ENCODE measurements at places on chromosomes 2 and 18.

DNA sequence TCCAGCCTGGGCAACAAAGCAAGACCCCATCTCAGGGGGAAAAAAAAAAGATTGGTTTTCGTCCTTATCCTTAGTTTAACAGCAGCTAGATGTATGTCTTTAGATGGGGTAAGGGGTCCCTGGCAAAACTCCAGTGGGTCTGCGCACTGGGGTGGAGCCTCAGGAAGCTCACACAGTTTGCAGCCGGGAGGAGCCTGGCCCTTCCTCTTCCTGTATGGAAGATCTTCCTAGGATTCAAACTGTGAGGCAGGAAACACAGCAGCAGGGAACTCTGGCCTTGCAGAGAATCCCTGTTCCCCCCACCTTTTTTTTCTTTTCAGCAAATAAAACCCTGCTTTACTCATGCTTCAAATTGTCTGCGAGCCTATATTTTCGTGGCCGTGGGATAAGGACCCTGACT is 12.5 kb upstream of the GRP start:
- no peak for DNase-seq

- peak; percentile 94 for DNase-seq
Measured at GRCh38 chr2:48343571-48344440, 186.1 kb upstream of the STON1 start.

GRCh38 chr2:85704800-85705679 is 10.9 kb downstream of the GNLY start:
- DNase-seq: no peak

GRCh38 chr2:197558393-197558792 is 42.5 kb downstream of the MOB4 start:
- DNase-seq: peak; percentile 12

DNA sequence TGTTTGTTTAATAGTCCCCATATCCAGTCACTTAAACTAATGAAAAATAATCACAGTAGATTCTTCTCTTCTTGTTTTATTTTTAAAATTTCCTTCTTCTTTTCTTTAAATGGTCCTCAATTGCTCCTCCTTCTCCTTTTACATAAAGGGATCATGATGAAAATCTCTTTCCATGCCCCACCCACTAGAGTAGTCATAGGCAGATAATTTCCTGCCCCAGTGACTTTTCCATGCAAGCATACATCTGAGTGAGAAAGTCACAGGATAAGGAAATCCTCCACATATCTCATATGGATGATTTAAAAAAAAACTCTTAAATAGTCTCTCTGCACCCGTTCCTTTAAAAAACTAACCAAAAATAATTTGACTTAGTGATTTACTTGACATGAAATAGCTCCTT is 552.3 kb upstream of the SETBP1 start:
- DNase-seq: no peak

- peak; percentile 66 for DNase-seq
Measured at GRCh38 chr2:46779447-46779941, 136.1 kb downstream of the MCFD2 start.

GRCh38 chr18:63138436-63139340 is 180.9 kb downstream of the BCL2 start:
- DNase-seq: no peak

DNA sequence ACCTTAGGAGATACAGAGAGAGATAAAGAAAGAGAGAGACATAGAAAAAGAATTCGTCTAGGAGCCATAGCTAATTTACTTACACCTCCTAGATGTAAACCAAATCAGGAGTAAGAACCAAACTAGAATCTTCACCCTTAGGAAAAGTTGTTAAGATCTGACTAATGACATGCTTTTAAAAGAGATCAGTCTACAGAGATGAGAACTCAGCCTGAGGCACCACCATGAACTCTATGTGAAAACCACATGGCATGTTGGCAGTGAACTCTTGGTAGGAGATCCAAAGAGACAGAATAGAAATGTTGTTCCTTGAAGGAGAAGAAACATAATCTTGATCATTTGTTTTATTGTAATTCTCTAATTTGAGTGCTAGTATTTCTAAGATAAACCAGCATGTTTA is 585.4 kb upstream of the ID2 start:
- DNase-seq: no peak

DNA sequence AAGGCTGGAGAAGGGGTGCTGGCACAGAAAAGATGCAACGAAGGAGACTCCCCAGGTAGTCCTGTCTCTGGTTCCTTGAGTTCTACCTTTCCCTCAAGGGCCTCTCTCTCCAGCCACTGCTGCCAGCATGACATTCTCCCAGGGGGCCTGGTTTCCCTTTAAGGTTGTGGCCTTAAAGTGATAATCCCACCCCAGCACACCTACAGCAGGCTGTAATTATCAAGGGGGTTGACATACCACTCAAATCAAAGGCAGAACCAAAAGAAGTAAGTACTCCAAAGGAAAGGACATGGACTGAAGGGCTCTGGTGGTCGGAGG is 127.4 kb upstream of the MSH6 start:
- no peak for DNase-seq

GRCh38 chr2:178221556-178221955 is 27.2 kb downstream of the OSBPL6 start:
- DNase-seq: no peak

DNA sequence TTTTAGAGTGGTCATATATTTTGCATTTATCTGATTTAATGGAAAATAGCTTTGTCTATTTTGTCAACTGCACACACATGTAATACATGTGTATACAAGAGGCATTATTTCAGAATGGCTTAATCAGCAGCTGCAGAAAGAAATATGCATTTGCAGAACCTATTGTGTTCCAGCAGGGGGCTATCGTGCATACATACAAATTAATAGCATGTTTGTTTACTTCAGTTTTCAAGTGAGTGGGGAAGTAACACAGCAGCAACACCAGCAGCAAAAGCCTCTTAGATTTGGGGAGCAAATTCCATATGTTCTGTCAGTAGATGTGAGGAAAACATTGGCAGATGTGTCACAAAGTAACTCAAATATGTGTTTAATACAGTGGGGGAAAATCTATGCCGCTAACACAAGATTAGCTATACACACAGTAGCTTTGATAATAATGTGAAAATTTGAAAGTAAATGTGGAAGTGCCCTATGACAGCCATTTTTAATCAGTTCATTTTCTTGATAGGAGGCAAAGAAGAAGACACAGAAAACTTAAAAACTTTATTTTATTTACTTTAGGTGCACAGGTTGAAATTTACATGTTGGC is 218.1 kb downstream of the WDR7 start:
- peak; percentile 78 for DNase-seq

DNA sequence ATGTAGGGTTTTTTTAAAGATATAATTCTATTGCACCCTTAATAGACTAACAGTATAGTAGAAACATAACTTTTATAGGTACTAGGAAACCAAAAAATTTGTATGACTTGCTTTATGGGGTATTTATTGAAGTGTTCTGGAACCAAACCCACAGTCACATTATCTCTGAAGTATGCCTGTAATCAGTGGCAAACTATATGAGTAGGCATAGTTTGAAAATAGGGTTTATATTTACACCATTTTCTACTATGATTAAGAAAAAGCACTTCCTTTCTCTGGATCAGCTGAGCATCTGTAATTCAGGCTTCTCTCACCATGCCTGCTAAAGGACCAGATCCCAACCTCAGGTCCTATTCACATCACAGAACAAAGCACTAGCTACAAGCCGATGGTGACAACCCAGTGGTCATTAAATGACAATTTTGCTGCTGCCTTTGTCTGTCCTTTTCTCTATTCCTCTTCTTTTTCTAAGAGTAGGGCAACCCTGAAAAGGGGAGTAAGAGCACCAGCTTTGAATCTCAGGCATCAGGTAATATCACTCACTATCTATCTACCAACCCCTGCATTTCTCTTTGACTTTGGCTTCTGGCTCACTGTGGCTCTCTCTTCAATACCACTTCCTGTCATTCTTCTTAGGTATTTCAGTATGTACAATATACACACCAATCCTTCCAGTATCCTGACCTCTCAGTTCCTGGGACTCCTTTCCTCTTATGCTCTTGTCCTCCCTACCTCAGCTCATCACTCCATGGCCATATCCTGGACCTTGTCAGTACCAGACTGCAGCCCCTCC is 14.4 kb downstream of the NEMP2 start:
- no peak for DNase-seq

DNA sequence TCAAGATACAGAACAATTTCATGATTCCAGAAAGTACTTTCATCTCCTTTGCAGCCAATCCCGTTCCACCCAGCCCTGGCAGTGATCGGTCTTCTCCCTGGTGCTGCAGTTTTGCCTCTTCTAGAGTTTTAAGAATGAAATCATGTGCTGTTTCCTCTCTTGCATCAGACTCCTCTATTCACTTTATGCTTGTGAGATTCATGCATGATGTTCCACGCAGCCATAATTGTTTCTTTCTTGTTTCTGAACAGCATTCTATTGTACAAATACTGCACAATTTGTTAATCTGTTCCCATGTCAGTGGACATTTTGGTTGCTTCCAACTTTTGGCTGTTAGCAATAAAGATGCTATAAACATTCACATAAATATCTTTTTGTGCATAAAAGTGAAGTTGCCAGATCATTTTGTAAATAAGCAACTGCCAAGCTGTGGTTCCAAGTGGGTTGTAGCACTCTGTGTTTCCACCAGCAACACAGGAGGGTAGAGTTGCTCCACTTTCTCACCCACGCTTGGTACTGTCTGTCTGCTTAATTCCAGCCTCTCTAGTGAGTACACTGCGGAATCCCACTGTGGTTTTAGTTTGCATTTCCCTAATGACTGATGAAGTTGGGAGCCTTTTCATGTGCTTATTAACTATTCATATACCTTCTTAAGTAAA is 104.5 kb downstream of the TWIST2 start:
- no peak for DNase-seq

- peak; percentile 81 for DNase-seq
Measured at GRCh38 chr2:215796140-215796855, 217.1 kb downstream of the MREG start.

GRCh38 chr18:13813271-13813849 is 10.6 kb upstream of the MC5R start:
- DNase-seq: peak; percentile 50

DNA sequence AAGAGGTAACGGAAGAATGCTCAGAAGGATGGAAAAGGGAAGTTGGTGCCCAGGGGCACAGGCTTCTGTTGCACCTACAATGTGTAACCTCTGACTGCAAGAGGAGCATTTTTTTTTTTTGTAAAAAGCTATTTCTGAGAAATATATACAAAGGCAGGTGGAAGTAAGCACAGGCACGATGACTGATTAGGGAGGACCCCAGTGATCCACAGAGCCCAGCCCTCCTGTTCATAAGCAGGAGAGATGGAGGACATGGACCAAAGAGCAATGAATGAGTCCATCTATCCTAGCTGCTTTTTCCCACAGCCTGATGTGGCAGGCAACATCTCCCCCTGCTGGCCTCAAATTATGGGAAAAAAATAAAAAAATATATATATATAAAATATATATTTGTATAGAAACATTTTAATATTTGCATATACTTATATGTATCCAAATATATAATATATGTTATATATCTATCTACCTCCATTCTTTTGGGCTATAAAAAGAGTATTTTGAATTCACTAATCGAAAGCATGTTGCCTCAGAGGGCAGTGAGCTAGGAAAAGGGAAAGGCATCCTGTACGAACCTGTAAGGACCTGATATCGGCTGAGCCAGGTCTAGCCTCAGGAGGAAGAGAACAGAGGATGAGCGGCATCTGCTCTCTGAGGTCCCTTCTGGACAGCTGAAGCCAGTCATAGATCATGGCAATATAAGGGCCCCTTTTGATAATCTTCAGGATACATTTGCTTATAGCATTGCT is 166.0 kb upstream of the STK17B start:
- DNase-seq: peak; percentile 72

DNA sequence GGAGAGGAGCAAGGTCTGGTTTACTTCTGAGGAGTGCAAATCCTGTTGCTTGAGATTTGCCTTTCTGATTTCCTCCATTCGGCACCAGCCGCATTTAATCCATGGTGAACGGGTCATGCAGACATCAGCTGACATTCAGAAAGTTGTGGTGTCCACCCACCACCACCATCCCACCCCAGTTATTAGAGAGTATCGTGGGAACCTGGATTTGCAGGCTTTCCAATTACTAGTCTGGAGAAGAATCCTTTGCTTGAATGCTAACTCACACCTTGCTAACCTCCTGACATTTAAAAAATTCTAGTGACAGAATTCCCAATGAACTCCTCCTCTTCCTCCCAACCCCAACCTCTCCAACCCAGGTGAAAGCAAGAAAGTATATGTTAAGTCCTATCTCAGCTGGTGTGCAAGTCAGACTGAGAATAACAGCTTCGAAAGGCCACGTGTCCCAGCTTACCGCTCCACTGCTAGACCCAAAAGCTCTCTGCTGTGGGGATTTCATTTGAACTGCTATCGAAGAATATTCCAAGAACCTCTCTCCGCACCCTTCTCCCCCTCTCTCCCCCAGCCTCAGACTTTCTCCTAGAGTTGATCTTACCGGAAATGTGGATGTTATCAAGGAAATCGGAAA is 17.7 kb downstream of the BCL11A start:
- no peak for DNase-seq

DNA sequence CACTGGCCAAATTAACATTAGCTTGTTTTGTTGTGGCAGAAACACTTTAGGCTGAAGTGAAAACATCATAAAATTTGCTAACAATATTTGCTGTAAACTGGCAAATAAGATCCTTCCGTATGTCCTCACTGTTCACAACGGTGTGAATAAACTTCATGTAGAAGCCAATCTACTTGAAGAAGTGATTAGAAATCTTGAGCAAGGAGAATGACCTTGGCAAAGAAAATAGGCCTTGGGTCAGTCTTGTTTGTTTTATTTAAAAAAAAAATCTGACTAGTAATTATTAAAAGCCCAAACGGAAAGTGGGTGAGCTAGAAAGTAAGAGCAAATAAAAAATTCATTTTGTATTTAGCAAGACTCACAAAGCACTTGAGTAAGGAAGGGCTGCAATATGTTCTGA is 197.0 kb downstream of the CPS1 start:
- DNase-seq: no peak

GRCh38 chr2:70946832-70947442 is 11.2 kb downstream of the ATP6V1B1 start:
- peak; percentile 66 for DNase-seq

DNA sequence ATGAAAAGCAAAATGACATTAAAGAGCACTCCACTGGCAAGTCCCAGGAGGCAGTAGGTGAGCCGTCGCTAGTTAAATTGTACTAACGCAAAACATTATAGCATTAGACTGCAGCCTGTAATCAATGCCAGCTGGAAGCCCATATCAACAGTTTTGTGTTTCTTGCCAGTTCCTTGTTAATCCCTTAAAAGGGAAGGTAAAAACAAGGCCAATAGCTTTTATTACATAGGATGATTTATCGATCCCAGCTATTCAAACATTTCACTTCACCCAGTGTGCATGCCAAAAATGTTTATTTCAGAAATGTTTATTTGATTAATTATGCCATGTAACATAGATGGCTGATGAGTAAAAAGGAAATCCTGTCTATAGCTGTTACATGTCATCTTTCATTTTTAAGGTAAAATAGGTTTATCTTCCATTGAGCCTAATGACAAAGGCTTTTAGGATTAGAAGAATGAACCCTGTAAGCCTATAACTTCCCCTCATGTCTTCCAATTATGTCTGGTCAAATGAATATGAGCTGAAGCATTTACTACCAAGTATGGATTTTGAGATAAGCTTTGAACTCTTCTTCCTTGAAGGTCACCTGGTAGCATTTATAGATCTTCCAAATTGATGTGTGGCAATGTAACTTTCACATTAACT is 591.2 kb downstream of the RNF144A start:
- DNase-seq: no peak

- no peak for DNase-seq
Measured at GRCh38 chr2:100743741-100744140, 76.2 kb upstream of the NPAS2 start.

GRCh38 chr2:19649142-19649541 is 252.6 kb downstream of the TTC32 start:
- DNase-seq: peak; percentile 60

All from ELR (cell line).